ENCODE measurements at places on chromosomes 5 and 9. TPM values are rescaled to one million over a fixed set of nuclear protein-coding genes. Genes with fewer than 3 reads are reported as not detected.

Gene CDH10
- polyA plus RNA-seq = 0.23 TPM

GRCh38 chr9:131237931-131238401 lies 38.3 kb downstream of the FAM78A start:
- peak; percentile 54 for DNase-seq

Gene FGF1
- polyA plus RNA-seq = 1.1 TPM

GRCh38 chr5:72509401-72509800 lies 2.2 kb upstream of the ZNF366 start:
- DNase-seq = no peak

Gene CETN3
- 27.2 TPM for polyA plus RNA-seq

GRCh38 chr9:110123341-110124095 lies 84.4 kb downstream of the C9orf152 start:
- DNase-seq = no peak

GRCh38 chr9:22244139-22245011 lies 202.2 kb upstream of the DMRTA1 start:
- DNase-seq = peak; percentile 41

- peak; percentile 61 for DNase-seq
Measured at GRCh38 chr9:107229241-107229741, 53.8 kb upstream of the RAD23B start.

Gene FREM1
- polyA plus RNA-seq = 0.33 TPM

- no peak for DNase-seq
Measured at GRCh38 chr9:95038666-95039065, 278.8 kb downstream of the FANCC start.

- no peak for DNase-seq
Measured at GRCh38 chr9:121963528-121963995, 129.5 kb downstream of the TTLL11 start.

Gene PCA3
- 0.05 TPM for polyA plus RNA-seq

GRCh38 chr9:5626727-5627634 lies 1.9 kb upstream of the RIC1 start:
- DNase-seq = peak; percentile 69

Gene TLX3
- polyA plus RNA-seq = not detected

- DNase-seq = no peak
Measured at GRCh38 chr5:32519508-32519907, 65.8 kb upstream of the SUB1 start.

Gene FOXD4L6
- not detected for polyA plus RNA-seq

Gene BAG1
- 101 TPM for polyA plus RNA-seq

GRCh38 chr9:4137681-4138099 lies 162.2 kb downstream of the GLIS3 start:
- peak; percentile 58 for DNase-seq

GRCh38 chr5:96196890-96197289 lies 235.2 kb upstream of the ELL2 start:
- DNase-seq = no peak

Gene PDLIM4
- 8.3 TPM for polyA plus RNA-seq

Gene PCDHB7
- 0.31 TPM for polyA plus RNA-seq

DNA sequence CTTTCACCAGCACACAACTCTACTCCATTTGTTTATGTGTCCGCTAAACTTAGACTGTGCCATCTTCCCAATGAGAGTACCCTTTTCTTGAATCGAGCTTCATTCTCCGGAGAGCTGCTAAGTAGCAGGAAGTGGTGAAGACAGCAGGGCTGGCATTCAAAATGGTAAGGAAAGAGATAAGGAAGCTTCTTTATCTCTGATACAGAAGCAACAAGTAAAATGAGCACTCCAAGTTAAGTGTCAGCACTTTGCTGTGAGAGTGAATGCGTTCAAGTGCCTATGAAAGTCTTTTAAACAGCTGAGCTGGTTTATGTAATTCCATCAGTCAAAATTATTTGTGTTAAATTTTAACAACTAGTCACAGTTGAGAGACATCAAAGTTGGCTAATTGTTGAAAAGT lies 386.8 kb upstream of the PTPRD start:
- no peak for DNase-seq

DNA sequence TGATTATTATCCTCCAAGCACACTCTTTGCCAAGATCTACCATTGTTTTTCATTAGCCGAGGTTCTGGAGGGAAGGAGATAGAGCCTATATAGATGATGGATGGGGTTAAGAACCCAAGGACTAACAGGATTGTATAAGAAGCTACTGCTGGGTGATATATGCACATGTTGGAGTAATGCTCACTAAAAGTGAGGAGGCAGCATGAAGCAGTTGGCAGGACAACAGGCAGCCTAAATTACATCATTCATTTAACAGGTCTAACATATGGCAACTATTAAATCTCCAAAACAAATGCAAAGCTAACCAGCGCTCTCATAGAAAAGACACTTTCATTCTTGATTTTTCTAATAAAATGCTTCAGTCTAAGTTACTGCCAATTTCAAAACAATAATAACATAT lies 293.2 kb downstream of the EPB41L4A start:
- DNase-seq = no peak

- DNase-seq = no peak
Measured at GRCh38 chr5:8396756-8397155, 527.8 kb downstream of the MTRR start.

DNA sequence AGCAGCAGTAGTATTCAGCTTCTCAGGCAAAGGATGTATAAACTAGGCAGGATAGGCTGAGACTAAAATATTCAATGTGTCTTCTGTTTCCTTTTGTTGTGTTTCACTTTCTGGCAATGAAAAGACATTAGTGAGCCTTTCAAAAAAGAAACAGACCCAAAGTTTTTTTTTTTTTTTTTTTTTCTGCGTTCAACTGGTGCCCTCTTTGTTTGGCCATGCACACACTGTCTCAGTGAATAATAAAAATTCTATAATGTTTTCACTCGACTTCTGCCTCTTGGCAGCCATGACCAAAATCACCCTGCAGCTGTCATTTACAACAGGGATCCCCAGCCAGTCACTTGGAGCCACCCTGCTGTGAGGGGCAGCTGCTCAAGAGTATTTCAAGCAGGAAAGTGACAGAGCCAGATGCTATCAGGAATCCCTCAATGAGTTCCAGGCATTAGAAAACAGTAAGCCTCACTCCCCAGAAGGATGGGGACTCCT lies 44.0 kb upstream of the MAN2A1 start:
- peak; percentile 67 for DNase-seq

Gene ZSWIM6
- polyA plus RNA-seq = 5.9 TPM

GRCh38 chr5:148810823-148811222 lies 15.6 kb upstream of the ADRB2 start:
- no peak for DNase-seq

- DNase-seq = no peak
Measured at GRCh38 chr5:108295578-108296368, 86.1 kb downstream of the FBXL17 start.

DNA sequence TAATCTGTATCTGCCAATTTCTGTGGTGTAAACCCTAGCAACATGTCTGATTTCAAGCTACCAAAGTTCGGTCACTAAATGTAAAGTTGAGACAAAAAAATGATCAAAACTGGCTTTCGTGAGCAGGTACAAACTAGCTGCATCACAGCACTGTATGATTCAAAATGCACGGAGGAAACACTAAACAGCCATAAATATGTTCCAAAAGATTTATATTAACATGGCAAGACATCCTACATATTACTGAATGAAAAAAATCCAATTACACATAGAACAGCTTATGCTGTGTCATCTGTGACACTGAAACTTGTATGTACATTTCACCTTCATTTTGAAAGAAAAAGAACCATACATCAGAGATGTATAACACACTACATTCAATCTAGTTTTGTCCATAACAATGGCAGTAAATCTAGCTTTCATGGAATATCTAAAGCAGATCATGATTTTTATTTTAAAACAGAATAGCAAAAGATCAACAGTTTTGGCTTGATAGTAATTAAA lies 14.4 kb downstream of the GNAQ start:
- DNase-seq = no peak

DNA sequence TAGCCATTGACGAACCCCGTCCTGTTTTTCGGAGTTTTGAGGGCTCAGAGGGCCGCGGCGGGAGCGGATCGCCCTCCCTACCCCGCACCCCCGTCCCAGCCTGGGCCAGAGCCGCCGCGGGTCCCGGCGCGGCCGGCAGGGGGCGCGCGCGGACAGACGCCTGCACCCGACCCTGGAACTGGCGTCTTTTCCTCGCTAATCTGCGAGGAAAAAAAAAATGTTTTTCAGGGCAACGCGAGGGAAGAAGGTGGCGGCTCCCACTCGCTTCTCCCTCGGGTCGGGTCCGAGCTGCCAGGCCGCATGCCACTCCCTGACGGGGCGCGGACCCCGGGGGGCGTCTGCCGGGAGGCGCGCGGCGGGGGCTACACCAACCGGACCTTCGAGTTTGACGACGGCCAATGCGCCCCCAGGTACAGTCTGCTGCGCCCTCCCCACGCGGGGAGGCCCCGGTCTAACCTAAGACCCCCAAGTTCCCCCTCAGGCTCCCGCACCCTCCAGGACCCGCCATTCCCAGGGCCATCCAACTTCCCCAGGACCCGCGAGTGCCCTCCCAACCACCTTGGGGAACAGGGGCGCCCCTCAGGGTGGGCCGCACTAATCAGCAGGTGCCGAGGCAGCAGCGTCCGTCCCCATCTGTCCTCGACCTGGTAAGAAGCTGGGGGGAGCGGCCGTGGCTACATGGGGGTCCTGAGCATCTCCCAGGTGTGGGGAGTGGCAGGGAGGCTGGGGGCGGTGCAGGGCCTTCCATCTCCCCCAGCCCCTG lies at the start of gene KCNT1:
Gene KCNT1, plus strand, starts transcription at position 227 of the 763 bp plus-strand sequence. Its CDS starts 74 bp downstream, at position 301.
- DNase-seq = peak; percentile 67

Gene FGD3
- polyA plus RNA-seq = 6.1 TPM

- peak; percentile 55 for DNase-seq
Measured at GRCh38 chr5:8247049-8247899, 378.3 kb downstream of the MTRR start.

DNA sequence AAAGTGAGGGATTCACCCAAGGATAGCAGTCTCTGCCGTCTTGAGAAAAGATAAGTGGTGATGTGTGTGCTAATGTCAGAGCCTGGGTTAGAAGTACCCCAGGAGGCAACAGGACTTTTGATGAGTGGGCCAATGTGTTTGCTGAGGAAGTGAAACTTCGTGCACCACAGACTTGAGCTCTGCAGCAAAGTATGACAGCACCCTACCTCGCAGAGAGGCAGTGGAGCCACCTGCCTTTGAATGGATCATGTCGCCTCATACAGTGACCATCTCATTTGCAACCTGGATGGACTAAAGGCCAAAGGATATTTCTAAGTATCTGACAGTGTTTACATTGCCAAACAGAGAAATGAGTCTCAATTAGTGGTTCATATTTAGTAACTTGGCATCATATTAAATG lies 593.9 kb upstream of the GRAMD2B start:
- no peak for DNase-seq

DNA sequence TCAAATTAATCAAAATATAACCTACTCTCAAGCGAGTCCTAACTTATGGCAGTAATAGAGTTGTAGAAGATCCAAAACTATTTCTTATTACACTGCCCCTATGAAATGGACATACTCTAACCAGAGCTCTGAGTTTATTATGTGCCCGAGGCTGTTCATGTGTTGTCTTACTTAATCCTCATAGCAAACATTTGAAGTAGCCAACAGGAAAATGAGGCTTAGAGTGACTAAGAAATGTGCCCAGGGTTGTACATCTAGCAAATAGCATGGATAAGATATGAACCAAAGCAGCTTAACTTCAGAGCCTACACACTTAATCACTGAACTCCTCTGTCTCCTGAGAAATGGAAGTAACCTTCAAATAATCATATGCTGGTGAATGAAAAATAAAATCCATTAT lies 1551.7 kb downstream of the MAT2B start:
- no peak for DNase-seq

DNA sequence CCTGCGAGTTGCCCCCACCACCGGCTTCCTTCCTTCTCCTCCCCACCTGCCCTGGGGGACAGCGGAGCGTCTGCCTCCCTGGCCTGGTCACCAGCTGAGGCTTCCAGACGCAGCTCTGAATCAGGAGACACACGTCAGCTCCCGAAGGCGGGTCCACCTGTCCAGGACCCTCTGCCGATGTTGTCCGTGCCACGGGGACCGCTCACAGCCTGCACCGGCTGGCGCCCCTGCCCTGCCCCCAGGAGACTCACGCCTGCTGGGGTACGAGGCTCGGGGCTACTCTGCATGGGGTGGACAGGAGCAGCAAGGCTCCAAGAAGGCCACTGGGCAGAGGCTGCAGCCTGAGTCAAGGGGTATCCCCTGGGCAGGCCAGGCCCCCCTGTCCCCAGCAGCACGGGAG lies 1.9 kb upstream of the CCDC187 start:
- DNase-seq = no peak

Gene CCL19
- 81.5 TPM for polyA plus RNA-seq

- no peak for DNase-seq
Measured at GRCh38 chr5:58317808-58318207, 142.1 kb downstream of the PLK2 start.

Gene NUTM2F
- not detected for polyA plus RNA-seq

Gene SAXO1
- 0.02 TPM for polyA plus RNA-seq

DNA sequence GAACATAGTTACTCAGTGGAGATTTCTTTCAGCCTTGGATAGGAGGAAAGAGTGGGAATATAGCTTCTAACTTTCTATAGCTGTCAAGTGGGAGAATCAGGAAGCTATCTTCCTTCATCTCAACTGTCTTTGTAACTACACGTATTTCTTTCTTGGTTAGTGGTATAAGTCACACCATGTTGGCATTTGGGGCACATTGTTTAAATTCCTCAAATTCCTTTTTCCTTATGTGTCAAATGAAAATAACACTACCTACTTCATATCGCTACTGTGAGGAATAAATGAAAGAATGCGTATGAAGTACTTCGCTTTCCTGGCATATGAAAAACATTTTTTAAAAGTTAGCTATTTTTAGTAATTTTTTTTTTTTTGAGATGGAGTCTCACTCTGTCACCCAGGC lies 1082.5 kb upstream of the WWC1 start:
- no peak for DNase-seq

GRCh38 chr9:90872835-90873294 lies 71.2 kb downstream of the SYK start:
- DNase-seq = no peak

Gene OSMR
- 15.4 TPM for polyA plus RNA-seq

DNA sequence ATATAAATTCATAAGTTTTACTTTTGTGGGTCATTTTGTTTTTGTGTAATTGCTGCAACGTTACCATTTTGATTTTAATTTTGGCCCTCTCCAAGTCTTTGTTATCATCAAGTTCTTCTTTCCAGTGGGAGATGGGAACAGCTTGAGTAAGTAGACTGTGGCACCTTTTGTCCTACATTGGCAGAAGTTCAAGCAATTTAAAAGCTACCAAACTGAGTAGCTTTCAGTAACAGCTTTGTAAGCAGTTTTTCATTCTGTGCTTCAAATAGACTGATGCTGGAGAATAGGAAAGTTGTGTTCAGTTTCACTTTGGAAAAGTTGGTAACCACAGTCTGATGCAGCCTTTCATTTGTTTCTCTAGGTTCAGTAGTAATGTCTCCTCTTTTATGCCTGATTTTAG lies 47.8 kb upstream of the TMED7 start:
- DNase-seq = peak; percentile 44

Gene PCDHGA9
- 0.59 TPM for polyA plus RNA-seq
